ENCODE measurements at places on chromosomes 5 and 9.

- no peak for DNase-seq
Measured at GRCh38 chr5:1050423-1051365, 42.1 kb downstream of the NKD2 start.

- no peak for DNase-seq
Measured at GRCh38 chr5:150215979-150216944, 26.4 kb downstream of the SLC6A7 start.

- DNase-seq, result no peak
Measured at GRCh38 chr9:86749161-86749893, 198.0 kb downstream of the GAS1 start.

DNA sequence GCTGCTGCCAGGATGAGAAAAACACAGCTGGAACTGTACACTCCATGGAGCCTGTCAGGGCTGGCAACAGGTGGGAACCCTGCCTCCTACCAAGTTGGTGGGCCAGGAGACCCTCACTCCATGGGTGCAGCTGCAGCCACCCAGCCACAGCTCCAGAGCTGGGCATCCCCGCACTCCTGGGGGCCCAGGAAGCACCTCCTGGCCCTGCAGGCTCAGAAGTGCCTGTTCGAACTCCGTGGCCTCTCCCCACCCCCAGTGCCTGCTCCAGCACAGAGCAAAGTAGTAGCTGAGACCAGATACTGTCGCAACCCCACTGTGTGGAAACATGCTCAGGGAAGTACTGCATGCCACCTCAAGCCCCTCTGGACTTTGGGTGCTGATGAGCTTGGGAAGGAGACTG, 564.0 kb upstream of the ACO1 start:
- no peak for DNase-seq

- DNase-seq, result no peak
Measured at GRCh38 chr5:131773805-131774204, 23.0 kb downstream of the FNIP1 start.

DNA sequence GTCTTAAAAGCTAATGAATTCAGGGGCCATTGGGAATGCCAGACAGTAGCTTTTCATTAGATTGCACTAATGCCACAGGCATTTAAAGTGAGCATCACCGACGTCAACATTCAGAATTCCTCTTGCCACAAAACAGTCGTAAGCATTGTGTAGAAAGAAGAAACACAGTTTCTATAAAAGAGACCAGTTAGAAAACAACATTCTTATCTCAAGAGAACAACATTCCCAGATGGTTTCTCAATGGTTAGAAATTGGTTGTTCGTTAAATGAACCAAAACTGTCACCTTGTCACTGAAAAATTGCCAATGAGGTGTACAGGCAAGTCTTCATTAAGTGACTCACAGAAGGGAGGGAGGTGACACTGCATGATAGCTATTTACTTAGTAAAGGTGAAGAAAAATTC, 401.6 kb upstream of the PRR16 start:
- no peak for DNase-seq

- DNase-seq, result no peak
Measured at GRCh38 chr9:34242830-34243229, 64.0 kb downstream of the UBAP1 start.

Measured in activated gamma-delta T cell treated with Interleukin-2 at 50 U/mL for 16 hours (primary cell).